ENCODE measurements at places on chromosomes 7 and 10.
A peak's percentile ranks its signal among the peaks of the same experiment; 100 is the strongest.

GRCh38 chr10:112507046-112507445, 60.0 kb downstream of the VTI1A start:
- no peak for DNase-seq

- DNase-seq: peak; percentile 45
Observed at GRCh38 chr7:114818501-114818900, 103.4 kb upstream of the MDFIC start.

- no peak for DNase-seq
Observed at GRCh38 chr7:105680505-105681187, 99.4 kb upstream of the EFCAB10 start.

DNA sequence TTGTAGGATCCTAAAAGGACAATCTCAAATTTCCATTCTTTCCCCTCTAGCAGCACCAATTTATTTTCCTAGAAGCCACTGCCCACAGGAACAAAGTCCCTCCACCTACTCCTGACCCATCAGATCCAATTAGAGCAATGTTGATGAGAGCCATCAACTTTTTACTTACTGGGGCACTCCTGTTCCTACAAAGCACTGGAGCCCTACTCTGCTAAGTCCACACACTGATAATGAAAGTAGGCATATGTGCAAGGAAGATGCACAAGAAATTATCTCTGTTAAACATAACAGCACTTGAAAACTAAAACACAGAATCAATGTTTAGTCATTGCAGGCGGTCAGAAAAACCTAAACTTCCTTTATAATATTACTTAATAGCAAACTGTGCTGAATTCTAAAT, 3.6 kb downstream of the HERPUD2 start:
- DNase-seq: no peak

DNA sequence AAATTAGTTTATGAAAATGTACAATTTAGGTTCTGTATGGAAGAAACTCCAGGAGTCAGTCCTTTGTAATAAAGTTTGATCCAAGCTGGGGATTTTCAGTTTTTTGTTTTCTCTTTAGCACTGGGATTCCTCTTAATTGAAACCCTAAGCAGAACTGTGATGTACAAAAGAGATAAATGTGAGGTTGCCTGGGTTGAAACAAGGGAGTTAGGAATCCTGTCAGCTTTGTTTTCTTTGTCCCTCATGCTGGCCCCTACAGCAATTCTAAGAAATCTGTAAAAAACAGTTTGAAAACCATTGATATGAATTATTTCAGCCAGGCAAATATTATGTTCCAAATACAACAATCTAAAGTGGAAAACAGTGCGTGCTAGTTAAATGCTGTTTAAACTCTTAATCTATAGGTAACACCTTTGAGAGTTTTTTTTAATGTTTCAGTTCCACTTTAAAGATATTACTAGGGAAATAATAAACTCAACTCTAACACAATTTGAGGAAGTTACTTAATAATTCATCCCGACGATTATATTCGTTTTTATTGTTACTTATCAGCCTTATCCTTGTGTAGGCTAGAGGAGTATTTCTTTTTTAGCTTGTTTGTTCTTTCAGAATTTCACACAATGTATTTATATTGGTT, 65.3 kb downstream of the SGCE start:
- DNase-seq: no peak

- DNase-seq: peak; percentile 84
Observed at GRCh38 chr7:94883616-94884015, 23.8 kb upstream of the PPP1R9A start.

GRCh38 chr7:82961240-82961639, 201.4 kb downstream of the PCLO start:
- DNase-seq: no peak

DNA sequence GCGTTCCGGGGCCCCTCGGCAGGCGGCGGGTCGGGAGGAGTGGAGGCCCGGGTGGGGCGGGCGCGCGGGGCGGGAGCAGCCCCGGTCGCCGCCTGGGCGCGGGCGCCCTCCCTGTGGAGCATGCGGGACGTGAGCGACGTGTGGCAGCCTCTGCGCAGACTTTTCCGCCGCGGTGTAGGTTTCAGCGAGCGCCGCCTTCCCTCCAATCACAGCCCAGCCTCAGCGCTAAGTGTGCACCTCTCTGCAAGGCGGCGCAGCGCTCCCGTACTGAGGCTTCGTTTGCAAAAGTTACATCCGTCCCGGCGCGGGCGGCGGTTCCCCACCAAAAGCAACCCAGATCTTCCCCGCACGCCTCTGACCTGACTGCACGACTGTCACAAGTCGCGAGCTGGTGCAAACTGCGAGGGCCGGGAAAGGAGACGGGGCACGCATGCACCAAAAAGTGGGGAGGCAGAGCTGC, 1.2 kb upstream of the PFKFB3 start:
- DNase-seq: peak; percentile 92

DNA sequence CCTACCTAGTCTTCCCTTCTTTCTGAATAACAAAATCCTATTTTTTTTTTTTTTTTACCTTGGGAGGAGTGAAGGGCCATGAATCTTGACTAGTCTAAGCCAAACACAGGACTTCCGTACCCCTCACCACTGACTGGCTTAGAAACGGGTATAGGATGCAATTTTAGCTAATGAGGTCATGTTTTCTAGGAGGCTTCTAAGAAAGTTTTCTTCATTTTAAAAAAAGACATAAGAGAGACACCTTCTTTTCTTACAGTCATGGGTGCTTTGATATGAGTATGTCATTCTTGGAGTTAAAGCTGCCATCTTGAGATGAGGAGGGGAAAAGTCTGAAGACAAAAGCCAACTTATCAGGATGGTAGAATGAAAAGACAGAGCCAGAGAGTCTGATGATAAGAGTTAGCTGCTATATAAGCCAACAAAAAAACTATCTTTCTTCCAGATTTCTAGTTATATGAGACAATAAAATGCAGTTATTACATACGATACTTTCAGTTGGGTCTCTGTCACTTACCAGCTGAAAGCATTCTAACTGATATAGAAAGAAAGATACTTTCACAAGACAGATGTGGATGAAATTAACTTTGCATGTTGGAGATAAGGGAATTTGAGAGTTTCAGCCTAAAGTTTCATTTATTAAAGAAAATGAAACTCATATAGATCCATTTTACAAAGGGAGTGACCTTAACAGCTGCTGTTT, 34.0 kb downstream of the ZNF438 start:
- DNase-seq: no peak
